ENCODE measurements at places on chromosomes 12 and 14.

GRCh38 chr14:33986804-33987203 is 35.9 kb upstream of the EGLN3 start:
- no peak for DNase-seq

DNA sequence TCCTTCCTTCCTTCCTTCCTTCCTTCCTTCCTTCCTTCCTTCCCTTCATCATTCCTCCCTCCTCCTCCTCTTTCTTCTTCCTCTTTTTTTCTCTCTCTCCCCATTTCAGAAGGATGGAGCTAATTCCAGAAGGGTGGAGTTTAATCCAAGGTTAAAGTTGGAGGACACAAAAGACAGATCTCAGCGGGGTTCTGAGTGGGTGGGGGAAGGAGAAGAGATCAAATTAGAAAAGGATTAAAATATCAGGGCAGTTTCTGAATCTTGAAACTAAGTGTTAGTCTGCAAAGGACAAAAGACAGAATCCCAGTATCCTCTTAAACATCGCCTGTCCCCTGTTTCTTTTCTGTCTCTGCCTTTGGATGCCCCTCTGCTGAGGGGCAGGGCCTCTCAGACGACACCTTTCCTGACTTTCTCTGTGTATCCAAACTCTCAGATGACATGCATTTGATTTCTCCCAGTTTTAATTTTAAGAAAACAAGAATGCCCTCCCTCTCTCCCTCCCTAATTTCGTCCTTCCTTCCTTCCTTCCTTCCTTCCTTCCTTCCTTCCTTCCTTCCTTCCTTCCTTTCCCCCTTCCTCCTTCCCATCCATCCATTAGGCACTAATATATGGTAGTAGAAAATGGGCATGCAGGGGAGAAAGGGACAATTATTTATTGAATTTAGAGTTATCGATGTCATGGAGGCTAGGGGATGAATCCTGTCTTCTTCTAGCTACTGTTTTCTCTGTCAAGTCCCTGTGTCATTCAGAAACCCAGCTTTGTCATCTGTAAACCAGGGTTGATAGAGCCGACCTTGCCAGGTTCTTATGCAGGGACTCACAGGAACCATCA is 269.1 kb downstream of the VRK1 start:
- DNase-seq = no peak

DNA sequence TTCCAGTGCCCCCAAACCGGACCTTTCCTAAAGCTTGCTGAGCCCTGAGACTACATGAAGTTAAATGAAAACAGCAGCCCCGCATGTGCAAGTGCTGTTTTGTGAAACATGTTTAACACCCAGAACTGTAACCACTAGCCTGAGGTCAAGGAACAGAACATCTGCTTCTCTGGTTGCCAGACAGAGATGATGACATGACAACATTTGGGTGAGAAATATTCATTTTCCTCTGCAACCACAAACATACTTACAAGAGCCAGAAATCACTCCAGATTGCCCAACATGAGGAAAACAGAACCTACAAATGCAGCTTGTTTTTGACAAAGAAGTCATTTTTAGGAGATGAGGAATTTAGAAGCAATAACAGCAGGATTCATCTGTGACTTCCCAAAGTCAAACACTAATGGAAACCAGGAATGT is 110.4 kb downstream of the BCAT1 start:
- no peak for DNase-seq

- DNase-seq = no peak
Measured at GRCh38 chr12:56900583-56900982, 33.6 kb downstream of the SDR9C7 start.

GRCh38 chr12:8914716-8915526 is 612 bp downstream of the PHC1 start:
- peak; percentile 60 for DNase-seq

GRCh38 chr12:59494617-59495016 is 101.2 kb upstream of the SLC16A7 start:
- no peak for DNase-seq

DNA sequence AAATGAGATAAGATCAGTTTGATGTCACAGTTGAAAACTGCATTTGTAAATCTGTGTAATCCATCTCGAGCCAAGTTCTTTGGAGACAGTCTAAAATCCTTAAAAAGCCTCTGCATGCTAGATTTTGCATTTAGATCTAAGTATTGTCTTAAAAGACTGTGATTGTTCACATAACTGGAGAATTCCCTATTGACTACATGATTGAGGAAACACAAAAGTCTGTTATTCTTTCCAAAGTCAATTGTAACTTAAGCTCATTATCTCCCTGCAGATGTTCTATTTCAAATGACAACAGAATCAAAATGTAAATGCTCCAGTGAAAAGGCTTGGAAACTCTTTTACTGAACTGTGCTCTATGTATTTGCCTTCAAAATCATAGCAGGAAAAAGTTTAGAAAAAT is 77.8 kb downstream of the MYF5 start:
- no peak for DNase-seq

- DNase-seq = no peak
Measured at GRCh38 chr12:104478396-104479122, 21.8 kb downstream of the CHST11 start.

DNA sequence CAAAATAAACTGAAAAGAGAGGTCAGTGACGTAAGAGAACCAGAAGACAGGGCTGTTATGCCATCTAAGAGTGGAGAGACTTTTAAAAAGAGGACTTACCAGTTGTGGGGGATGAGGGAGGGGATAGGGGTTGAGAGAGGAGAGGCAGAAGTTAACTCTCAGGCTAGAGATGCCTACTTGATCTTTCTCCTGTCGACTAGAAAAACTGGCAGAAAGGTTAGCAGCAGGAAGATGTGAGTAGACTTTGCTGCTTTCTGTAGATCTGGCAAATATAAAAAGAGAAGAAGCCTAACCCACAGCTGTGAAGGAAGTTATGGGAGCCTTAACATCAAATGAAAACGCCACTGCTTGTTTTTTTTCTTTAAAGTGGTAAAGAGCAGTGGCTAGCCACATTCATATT is 10.7 kb downstream of the CREBL2 start:
- no peak for DNase-seq

GRCh38 chr12:4824380-4824779 is 85.3 kb upstream of the KCNA1 start:
- DNase-seq = no peak

DNA sequence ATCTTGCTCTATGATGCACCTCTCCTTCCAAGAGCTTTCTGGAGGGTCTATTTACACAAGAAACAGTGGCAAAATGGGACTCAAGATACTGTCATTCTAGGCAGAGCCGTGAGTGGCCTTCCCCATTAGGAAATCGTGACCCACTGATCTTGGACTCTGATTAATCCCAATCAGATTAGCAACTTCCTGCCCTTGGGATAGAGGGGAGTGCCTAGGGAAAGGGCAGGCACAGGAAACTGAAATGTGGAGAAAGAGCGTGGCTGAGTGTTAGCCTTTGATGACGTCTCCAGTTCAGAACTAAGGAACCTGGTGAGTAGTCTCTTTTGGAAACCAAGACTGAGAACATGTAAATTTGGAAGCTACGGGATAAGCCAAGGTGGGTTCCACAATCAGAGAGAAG is 76.1 kb downstream of the NUAK1 start:
- no peak for DNase-seq

DNA sequence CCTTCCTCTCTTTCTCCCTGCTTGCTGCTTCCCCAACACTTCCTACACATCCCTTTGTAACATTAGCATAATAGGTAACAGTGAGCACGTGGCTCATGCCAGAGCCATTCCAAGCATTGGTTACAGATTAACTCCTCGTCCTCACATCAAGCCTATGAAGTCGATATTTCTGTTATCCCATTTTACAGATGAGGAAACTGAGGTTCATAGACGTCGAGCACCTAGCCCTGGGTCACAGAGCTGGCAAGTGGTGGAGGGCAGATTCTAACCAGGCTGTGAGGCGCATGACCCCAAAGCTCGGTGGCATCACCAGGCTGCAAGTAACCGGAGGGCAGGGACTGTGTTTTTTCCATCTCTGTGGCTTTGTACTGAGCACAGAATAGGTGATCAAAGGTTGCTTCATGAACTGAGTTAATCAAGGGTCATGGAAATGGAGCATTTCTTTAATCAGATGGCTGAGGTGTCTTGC is 5.7 kb upstream of the SERPINA1 start:
- DNase-seq = no peak

GRCh38 chr14:25358330-25358729 is 308.4 kb upstream of the STXBP6 start:
- no peak for DNase-seq

DNA sequence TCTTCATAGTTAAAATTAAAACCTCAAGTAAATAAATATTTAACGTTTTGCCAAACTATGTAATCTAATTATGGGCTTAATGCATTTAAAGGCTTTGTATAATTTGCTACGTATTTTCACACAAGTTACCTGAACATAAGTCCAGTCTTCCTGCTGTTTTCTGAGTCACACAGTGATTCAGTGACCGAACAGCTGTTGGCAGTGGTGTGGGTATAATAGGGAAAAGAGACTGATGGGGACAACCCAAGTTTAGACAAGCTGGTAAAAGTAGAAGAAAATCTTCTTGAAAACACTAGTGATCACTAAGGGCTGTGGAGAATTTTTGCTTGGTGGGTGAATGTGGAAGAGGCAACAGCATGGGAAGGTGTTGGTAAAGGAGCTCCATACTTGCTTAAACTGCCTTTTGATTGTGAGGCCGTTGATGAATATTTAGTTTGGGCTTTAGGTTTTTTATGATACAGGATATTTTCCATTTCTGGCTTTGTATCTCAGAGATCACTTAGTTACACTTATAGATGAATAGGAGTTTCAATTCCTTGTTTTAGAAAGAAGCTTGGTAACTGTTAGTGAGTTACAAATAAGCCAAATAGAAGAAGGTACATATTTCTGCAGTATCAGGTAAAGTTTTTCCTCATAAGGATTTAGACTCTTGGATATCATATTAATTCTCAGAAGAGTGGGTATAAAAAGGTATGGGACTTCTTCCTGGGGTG is 23.9 kb downstream of the LRRK2 start:
- DNase-seq = no peak

DNA sequence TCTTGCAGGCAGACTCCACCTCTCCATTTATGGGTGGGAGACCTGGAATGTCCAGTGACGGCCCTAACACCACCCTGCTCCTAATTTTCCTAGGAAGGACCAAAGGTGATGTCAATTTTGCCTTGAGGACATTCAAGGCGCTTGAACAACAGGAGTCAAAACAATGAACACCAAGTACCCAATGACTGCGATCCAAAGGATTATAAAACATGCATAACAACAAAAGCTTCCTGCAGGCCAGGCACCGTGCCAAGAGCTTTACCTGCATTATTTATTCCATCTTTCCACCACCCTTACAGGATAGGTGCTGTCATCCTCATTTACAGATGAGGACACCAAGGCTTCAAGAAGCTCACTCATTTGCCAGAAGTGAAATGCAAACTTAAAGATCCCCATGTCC is 15.2 kb upstream of the FOXN3 start:
- no peak for DNase-seq

- no peak for DNase-seq
Measured at GRCh38 chr12:61554268-61555008, 705.8 kb upstream of the USP15 start.

GRCh38 chr14:35742442-35742841 is 66.7 kb downstream of the RALGAPA1 start:
- no peak for DNase-seq

DNA sequence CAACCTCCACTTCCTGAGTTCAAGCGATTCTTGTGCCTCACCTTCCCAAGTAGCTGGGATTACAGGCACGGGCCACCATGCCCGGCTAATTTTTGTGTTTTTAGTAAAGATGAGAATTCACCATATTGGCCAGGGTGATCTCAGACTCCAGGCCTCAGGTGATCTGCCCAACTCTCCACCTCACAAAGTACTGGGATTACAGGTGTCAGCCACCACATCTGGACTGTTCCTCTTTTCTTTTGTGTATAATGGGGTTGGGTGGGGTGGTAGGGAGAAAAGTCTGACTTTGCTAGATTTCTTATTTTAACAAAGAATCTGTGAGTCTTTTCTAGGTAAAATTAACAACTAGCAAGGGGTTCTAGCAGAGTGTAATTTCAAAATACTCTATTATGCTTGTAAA is 92.7 kb upstream of the AMN1 start:
- no peak for DNase-seq

GRCh38 chr14:101595349-101595748 is 34.1 kb downstream of the DIO3 start:
- no peak for DNase-seq

DNA sequence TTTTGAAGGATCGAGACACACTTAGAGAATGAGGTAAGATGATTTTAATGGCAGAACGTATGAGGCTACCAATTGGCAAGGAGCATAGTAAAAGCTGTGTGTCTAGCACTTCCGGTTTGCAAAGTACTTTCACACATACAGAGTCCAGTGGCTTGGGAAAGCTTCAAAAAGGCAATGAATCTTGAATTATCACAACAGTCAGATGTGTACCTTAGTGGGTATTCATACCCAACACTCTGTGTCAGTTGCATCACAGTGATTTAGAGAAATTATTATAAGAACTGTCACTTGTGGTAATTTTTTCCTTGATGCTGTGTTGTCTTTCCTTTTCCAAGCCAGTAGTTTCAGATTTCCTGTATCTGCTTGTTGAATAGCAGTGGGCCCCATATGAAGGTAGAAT is 424.1 kb downstream of the PCNX1 start:
- DNase-seq = no peak

GRCh38 chr12:88035907-88036289 is 6.7 kb upstream of the C12orf50 start:
- DNase-seq = no peak

DNA sequence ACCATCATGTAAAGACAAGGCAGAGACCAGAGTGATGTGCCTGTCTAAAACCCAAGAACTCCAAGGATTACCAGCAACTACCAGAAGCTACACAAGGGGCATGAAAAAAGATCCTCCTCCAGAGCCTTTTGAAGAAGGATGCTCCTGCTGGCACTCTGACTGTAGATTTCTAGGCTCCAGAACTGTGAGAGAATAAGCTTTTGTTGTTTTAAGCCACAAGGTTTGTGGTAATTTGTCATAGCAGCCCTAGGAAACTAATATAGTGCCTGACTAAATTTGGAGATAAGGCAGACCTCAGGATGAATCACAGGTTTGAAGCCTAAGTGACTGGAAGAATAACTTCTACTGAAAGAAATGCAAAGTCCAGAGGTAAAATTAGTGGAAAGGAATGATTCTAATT is 132.9 kb downstream of the CEP83 start:
- DNase-seq = no peak

GRCh38 chr12:30797689-30798088 is 42.9 kb upstream of the CAPRIN2 start:
- DNase-seq = no peak

DNA sequence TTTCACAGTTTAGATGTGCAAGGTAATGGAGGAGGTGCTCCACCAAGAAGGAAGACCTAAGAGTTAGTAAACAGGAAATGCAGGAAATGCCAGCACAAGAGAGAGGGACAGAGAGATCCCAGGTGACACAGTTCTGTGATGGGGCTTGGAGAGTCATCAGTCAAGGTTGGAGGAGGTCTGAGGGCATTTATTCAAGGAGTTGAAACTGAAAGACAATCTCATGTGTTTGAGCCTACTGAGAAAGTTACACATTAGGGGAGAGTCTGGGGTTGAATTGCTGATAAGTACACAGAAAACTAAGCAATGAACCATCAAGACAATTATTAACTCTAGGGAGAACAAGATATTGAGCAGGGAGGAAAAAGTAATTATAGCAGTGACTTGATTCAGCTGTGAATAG is 138.5 kb downstream of the ANO6 start:
- no peak for DNase-seq

Measured in nephron progenitor cell (in vitro differentiated cells).